Stimulated activated CD8-positive, alpha-beta memory T cell treated with anti-CD3 and anti-CD28 coated beads, Interleukin-15, amount 100 ng/mL, for 48 hours (primary cell): ENCODE measurements at places on chromosomes 2 and 18.

GRCh38 chr2:118464546-118465265 lies 376.4 kb downstream of the INSIG2 start:
- DNase-seq = no peak

GRCh38 chr2:130920415-130921163 lies 83.9 kb downstream of the ARHGEF4 start:
- DNase-seq = peak; percentile 6

- no peak for DNase-seq
Measured at GRCh38 chr2:23602116-23602515, 217.1 kb downstream of the KLHL29 start.

DNA sequence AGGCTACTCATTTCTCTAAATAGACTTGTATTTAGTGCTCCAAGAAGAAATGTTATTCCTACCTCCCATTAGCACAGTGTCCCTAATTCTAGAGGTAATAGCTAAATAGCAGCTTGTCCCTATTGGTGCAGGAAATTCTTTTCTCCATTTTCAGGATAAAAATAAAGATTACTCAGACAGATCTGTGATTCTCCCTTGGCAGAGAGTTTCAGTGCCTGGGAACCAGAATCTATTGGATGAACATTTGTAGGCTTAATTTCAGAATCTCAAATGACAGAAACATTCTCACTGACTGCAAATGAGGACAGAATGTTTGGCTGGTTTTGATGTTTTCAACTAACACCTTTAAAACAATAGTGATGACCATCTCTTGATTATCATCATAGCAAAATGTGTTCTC lies 33.3 kb upstream of the LGALSL start:
- no peak for DNase-seq

DNA sequence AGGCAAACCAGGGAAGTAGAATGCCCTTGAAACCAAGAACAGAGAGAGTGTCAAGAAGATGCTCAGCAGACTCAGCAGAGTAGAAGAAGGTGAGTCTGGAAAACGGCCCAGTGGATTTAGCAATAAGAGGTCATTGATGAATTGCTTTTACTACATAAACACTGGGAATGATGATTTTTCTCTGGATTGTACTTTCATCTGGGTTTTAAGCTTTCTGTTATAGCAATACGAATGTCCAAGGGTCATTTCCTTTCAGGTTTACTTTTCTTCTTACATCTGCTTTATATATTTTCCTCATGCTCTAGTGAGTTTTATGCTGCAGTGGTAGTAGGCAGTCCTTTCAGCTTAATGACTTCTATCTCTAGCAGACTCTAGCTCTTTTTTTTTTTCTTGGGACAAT lies 16.9 kb downstream of the EML6 start:
- DNase-seq = no peak

- no peak for DNase-seq
Measured at GRCh38 chr2:71897137-71897480, 250.6 kb downstream of the CYP26B1 start.

DNA sequence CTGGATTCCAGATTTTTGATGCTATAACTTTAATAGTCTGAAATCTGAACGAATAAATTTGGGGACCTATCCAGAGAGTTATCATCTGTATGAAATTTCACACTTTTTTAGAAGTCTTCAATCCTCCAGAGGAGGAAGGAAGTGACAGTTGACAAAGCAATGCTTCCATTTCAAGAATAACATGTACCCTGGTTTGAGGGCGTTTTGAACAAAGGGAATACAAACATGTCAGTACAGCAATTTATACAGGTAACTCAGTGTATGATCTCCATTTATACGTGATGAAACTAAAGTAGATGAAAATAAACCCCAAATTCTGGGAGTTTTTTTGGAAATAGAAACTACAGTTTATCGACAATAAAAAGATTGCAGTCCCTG lies 42.2 kb downstream of the CIB4 start:
- no peak for DNase-seq

DNA sequence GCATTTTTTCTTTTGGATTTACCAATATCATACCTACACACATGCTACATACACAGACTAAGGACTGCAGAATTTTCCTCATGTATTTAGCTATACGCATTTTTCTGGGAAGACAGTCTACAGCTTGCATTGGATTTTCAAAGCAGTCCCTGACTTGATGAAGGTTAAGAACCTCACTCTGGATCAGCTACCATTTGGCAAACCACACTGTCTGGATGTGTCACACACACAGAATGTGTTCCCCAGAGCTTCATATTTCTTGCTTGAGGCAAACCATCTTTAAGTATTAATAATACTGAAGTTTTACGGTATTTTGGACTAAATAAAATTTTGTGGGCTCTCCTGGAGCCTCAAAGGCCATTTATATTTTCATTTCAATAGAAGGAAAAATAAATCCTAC lies 102.3 kb downstream of the TCF4 start:
- DNase-seq = no peak

- no peak for DNase-seq
Measured at GRCh38 chr2:171804456-171804855, 89.6 kb downstream of the SLC25A12 start.

DNA sequence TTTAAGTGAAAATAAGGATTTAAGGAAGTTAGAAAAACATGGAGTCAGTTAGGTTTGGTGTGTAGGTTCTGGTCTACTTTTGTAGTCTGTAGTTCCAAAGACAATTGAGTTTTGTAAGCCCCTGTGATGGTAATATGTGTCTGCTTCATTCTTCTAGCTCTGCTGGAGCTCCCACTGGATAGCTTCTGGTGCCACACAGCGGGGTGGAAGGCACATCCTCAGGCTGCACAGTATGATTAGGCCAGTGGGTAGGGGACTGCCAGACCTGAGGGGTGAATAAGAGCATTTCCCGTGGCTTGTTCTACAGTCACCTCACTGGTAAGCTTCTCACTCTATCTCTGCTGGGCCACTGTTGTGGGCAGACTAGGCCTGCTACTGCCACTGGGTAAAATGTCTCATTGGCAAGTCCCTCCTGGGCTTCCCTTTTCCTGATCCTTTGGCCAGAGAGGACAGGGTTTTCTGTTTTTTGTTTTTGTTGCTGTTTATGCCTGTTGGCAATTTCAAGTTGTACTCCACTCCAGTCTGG lies 44.5 kb downstream of the TMEM131 start:
- no peak for DNase-seq

DNA sequence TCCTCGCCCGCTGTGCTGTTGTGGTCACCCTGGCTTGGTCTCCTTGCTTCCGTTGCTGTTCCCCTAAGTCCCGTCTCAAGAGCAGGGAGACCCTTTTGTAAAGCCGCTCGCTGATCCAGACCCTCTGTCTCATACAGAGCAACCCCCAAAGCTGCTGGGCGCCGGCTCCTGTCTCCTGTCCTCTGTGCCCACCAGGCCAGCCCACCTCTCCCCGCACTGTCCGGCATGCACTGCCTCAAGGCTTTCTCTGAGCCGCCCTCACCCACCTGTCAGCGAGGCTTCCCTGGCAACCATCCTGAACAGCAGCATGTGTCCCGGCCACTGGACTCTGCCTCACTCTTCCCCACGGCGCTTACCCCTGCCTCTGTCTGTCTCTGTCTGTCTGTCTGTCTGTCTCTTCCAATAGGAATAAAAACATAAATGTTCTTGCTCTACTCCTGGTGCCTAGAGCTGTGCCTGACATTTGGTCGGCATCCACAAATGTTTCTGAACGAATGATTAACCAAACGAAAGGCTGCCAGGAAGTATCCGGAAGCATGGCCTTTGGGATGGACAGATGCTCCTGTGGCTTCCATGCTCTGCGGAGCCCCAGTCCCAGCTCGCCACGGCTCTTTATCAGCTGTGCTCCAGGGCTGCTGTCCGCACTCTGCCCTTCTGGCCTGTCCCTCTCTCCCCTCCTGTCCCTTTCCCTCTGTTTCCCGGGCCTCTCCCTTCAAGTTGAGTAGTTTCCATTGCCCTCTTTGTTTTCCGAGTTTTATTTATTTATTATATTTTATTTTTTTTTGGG lies 7.8 kb downstream of the COLEC11 start:
- DNase-seq = no peak

GRCh38 chr18:574149-574860 lies 5.9 kb upstream of the CETN1 start:
- DNase-seq = no peak

DNA sequence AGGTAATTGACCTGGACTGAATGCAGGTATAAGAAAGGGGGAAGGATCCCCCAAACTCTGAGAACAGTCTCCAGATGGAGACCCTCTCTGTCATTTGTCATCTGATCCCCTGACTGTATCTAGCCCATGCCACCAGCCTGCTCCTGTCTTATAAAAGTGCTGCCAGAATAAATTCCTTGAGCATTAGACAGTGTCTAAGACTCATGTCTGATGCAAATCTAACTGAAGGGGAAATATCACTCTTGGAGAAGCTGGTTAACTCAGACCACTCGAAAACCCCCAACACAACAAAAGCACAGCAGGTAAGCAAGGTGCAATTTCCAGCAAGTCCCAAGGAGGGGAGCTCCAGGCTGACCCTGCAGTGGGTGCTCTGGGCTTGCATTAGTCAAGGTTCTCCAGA lies 40.9 kb upstream of the KDM3A start:
- no peak for DNase-seq

- DNase-seq = no peak
Measured at GRCh38 chr2:56316011-56316410, 132.2 kb downstream of the CCDC85A start.

GRCh38 chr2:149572102-149572953 lies 15.2 kb downstream of the MMADHC start:
- no peak for DNase-seq

GRCh38 chr2:174634130-174635014 lies 36.8 kb upstream of the WIPF1 start:
- DNase-seq = peak; percentile 28

DNA sequence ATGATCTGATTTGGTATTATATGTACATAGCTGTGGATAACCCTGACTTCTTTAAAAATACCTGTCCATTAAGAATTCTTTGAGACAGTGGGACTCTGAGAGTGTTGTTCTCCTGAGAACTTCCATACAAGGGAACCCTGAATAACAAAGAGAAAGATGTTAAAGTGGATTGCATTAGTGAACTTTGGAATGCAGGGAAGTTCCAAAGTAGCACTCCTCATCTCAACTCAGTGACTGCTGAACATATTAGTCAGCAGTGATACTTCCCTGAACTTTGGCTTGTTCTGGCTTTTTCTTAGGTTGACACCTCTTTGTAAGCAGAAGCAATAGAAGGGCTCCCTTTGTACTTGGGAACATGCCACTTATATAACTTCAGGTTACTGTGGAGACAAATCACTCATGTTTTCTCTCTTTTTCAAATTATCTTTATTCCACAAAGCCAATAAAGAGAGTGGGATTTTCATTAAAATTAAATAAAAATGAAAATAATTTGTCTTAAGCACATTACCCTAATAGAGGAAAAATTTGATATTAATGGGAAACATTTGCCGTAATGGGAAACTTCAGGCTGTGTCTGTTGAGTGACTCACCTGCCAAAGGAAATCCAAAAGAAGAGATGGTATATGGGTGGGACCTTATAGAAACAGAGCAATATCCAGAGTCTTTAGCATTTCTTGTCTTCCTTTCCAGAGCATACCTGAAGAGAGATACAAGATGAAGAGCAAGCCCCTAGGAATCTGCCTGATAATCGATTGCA lies 33.3 kb downstream of the CFLAR start:
- DNase-seq = no peak

DNA sequence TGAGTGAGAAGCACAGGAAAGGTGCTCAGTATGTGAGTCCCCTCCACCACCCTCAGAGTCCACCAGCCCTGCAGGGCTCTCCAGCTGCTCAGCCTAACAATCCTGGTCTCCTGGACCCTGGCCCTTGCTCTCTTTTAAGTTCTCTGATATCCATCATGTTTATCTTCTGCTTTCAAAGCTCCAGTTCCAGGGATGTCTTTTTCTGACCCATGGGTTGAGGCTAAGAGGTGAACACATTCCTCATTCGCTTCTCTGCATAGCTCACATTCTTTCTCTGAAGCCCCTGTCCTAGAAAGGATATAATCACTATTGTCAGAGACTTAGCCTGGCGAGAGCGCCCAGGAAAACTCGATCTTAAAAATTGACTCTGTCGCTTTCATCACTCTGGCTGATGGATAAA lies 86.4 kb downstream of the ARL4C start:
- no peak for DNase-seq

DNA sequence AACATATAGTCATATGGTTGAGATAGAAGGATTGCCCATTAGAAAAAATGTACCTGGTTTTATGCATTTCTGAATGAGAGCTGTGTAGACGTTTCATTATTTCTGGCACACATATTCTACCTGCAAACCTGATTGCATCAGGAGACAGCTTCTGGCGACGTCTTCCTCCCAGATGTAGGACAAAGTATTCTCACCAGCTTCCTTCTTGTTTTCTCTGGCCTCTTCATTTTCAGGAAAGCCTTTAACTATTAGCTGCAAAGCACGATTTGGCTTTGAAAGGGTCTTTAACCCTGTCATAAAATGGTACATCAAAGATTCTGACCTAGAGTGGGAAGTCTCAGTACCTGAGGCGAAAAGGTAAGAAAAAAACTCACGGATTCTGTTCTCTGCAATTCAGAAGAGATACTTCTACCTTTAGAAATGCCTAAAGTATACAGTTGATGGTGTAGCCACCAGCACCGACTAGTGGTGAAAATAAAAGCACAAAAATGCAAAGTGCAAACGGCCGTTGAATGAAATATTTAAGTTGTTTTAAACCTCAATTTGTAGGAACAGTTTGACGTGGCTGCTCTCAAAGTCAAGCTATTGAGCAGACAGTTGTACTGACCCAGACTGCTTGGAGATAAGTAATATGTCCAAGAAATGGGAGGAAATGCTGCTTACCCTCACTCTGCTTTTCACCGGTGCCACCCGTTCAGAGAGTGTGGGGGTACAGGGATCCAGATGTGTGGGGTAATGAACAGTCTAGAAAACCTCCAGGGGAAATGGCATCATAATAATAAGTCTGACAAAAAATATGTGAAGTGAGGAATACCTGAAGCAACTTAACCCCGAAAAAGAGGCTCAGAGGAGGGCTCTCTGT lies 20.2 kb downstream of the IL18RAP start:
- no peak for DNase-seq

- no peak for DNase-seq
Measured at GRCh38 chr18:72197591-72197990, 346.6 kb downstream of the CBLN2 start.

DNA sequence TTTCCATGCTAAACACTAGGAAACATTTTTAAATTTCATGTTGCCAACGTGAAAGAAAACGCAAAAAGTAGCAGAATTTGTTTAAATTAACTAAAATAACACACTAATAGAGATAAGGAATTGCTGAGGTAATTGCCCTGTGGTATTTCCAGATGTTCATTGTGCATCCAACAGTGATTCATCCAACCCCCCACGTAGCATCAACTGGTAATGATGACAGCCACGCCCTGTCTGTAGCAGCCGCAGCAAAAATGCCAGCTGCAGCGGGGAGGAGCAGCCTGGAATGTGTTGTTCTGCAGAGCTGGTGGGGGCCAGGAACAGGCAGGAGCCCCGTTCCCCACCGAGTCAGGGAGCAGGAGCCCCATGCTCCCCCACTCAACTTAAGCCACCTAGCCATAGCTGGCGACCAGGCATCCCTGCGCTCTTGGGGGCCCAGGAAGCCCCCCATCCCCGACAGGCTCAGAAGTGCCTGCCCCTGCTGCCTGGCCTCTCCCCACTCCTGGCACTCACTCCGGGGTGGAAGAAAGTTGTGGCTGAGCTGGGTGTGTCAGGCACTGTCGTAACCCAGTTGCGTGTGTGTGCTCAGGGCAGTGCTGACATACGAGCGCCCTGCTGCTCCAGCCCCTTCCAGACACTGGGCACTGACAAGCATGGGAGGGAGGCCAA lies 695.1 kb upstream of the ACVR2A start:
- no peak for DNase-seq
